Bronchial epithelial cell (primary cell): ENCODE measurements at places on chromosomes 1 and 21. TPM values are rescaled to one million over a fixed set of nuclear protein-coding genes. Genes with fewer than 3 reads are reported as not detected.

THEM5 gene
- total RNA-seq, result not detected in 2 replicates

PIGK gene
- 14.3 and 17.4 TPM in 2 replicates for total RNA-seq

ENTREP3 gene
- total RNA-seq, result 3.2 and 3.7 TPM in 2 replicates

AIRE gene
- total RNA-seq, result not detected in 2 replicates

CAPN8 gene
- under 0.01 and 0.26 TPM in 2 replicates for total RNA-seq

DCST2 gene
- total RNA-seq, result under 0.01 and 0.13 TPM in 2 replicates

GJC2 gene
- 2.9 and 5.5 TPM in 2 replicates for total RNA-seq

SLC66A1 gene
- total RNA-seq, result 23.9 and 26.6 TPM in 2 replicates

MYBPH gene
- total RNA-seq, result not detected in 2 replicates

F3 gene
- 326 and 618 TPM in 2 replicates for total RNA-seq

ICOSLG gene
- total RNA-seq, result 0.26 and 1.5 TPM in 2 replicates

ALPL gene
- total RNA-seq, result not detected in 2 replicates

F5 gene
- not detected in 2 replicates for total RNA-seq
